ENCODE measurements at places on chromosomes 2 and 18. TPM values are rescaled to one million over a fixed set of nuclear protein-coding genes. Genes with fewer than 3 reads are reported as not detected.
A peak's percentile ranks its signal among the peaks of the same experiment; 100 is the strongest.

Gene GPAT2
- total RNA-seq: 1.2 TPM

Gene DNAH6
- 9.5 TPM for total RNA-seq

Gene RESP18
- total RNA-seq: 1.1 TPM

Gene NXPH2
- 12.7 TPM for total RNA-seq

Gene UGT1A9
- not detected for total RNA-seq

- no peak for DNase-seq
These were observed 171.5 kb upstream of the SIX2 start for GRCh38 chr2:45180779-45181178.

GRCh38 chr18:55588111-55588869, at the start of gene TCF4:
TCF4 (minus strand) TSS chr18:55588192; CDS start chr18:55587116, 1,076 bp downstream.
- peak; percentile 63 for DNase-seq

DNA sequence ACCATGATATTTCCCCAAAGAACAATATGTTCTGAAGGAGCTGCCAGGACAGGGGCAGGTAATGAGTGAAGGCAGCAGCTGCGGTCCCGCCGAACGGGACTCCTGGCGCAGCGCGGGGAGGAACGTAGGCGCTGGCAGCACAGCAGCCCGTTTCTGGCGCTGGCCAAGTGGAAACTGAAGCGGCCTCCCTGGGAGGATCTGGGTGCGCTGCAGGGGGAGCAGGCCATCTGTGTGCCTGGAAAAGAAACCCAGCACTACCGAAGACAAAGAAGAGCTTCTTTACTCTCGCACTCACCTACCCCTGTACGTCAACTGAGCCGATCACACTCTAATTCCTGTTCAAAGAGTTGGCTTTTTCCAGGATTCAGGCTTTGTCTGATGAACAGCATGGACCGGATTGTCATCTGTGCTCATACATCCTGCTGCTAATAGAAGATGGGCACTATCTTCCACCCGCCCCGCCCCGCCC, 11.8 kb downstream of the G6PC2 start:
- DNase-seq: peak; percentile 26

- DNase-seq: no peak
These were observed 139.5 kb upstream of the LRATD1 start for GRCh38 chr2:14492920-14493503.

- no peak for DNase-seq
These were observed 125.3 kb downstream of the TMEM131 start for GRCh38 chr2:97870396-97870843.

GRCh38 chr18:22951823-22952222, 18.7 kb downstream of the RBBP8 start:
- no peak for DNase-seq

DNA sequence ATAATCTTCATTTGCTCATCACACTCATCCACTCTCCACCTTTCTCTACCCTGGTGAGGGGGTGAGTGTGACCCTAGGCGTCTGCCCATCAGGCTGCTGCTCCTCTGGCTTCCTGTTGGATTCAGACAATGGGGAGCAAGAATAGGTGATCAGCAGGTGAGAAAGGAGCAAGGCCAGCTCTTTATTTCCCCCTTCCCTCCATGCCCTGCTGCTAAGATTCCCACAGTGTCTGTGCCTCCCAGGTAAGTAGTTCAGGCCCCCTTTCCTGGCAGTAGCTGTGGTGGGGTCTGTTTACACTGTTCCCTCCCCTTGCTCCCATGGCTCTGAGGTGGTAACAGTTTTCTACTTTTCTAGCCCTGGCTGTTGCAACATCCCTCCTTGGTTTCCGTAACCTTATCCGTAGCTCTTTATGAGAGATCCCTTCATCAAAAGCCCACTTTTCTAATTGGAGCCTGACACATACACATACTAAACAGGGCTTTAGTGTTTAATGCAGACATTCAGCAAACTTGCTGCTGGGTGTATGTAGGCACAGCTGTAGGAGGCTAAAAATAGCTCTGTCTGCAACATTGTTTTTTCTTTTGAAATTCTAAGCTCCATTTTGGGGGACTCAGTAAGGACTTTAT, 27.5 kb downstream of the MAP2 start:
- no peak for DNase-seq

DNA sequence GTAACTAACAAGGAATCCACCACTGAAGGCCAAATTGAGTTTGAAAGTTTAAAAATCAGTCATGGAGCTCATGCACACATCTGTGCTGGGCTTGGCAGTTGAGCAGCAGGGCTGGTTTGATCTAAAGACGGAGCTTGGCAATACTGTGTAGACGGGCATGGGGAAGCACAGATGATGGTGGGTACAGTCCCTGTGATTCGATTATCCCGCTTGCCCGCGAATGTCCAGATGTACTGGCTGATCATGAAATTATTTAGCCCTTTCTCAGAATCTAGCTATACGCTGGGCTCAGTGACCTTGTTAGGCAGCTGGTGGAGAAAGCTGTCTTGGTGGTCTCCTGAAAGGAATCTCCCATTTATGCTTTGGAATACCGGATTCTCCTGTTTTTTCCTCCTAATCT, 74.8 kb upstream of the SOX11 start:
- no peak for DNase-seq

GRCh38 chr2:181660181-181660580, 3.3 kb upstream of the CERKL start:
- DNase-seq: no peak

GRCh38 chr18:75200605-75201280, 8.2 kb downstream of the PTGR3 start:
- no peak for DNase-seq

Data from cerebellum (tissue), 4 donors.